ENCODE measurements at places on chromosomes 12 and 14.

DNA sequence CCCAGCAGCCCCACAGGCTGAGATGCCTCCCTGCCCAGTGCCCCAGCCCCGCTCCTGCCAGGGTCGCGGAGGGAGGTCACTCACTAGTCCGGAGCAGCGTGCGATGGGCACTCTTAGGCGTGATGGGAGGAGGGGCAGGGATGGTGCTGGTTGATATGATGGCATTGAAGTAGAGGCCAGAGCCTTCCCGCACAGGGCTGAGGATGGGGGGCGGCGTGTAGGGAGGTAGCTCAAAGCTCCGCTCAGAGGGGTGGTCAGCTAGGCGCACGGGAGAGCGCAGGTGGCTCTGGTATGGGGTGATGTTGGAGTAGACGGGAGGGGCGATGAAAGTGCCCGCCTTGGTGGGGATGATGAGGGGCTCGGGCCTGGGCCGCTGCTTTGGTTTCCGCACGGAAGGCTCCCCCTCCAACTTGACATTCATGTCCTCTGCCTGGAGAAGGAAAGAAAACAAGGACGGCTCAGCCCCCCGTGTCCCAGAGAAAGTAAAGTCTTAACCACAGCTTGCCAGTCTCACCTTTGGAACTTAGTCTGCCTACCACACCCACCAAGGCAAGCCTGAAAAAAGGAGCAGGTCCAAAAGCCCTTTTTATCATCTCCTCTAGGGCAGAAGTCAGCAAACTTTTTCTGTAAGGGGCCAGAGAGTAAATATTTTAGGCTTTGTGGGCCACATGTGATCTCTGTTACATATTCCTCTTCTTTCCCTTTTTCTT, 15.5 kb upstream of the PNMA1 start:
- no peak for DNase-seq

- DNase-seq = no peak
Observed at GRCh38 chr12:64042911-64043310, 179.2 kb downstream of the KICS2 start.

- DNase-seq = no peak
Observed at GRCh38 chr12:18057051-18057450, 32.9 kb downstream of the RERGL start.

DNA sequence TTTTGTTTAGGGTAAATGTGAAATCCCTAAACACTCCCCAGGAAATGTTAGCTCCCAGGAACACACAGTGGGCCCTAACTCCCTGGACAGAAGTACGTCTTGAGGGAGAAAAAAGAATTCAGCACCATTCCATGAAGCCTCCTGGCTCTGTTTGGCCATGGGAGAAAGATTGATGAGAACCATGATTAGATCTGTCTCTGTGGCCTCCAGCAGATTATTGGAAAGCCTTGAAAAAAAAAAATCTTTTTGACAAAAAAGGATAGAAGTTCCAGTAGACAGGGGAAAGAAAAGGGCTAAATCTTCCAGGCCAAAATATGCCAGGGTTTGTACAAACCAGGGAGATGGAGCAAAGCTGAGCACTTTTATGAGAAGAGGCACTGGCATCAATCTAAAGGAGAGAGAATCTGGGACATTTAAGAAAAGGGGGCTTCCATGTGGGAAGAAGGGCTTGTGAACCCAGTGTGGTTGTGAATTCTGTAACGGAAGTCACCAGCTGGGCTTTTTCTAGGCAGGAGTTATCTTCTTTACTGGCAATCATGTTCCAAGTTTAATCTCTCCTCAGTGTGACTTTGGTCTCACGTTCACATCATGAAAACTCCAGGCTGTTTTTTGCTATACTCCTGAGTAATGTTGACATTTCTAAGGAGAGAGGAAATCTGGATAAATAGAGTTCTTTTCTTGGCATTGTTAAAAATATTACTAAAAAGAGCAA, 426.7 kb downstream of the RAD51B start:
- no peak for DNase-seq

DNA sequence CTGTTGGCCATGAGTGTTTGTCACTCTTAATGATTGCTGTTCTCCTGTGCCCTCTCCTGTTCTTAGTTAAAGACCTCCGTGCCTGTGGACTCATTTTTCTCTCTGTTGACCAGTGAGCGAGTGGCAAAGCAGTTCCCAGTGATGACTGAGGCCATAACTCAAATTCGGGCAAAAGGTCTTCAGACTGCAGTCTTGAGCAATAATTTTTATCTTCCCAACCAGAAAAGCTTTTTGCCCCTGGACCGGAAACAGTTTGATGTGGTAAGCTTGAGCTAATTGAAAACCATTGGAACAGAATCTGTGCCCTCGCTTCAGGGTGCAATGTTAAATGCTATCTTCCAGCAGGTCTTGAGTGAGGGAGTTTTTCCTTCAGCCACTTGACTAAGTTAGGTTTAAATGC, 19.8 kb downstream of the ACAD10 start:
- DNase-seq = no peak

- no peak for DNase-seq
Observed at GRCh38 chr14:24081739-24082211, 10.4 kb downstream of the CPNE6 start.

- no peak for DNase-seq
Observed at GRCh38 chr12:118183711-118184110, 47.8 kb downstream of the PEBP1 start.

All from effector CD4-positive, alpha-beta T cell (primary cell).